NCI-H2029 (cell line): ENCODE measurements at places on chromosomes 16 and 17.

GRCh38 chr17:7716901-7717755 is at the start of gene DNAH2:
Gene DNAH2, plus strand, starts transcription at chr17:7717744. Its CDS starts 1,991 bp downstream, at chr17:7719735.
- peak; percentile 54 for DNase-seq

- DNase-seq = no peak
Measured at GRCh38 chr16:7278636-7279035, 54.0 kb upstream of the RBFOX1 start.

- DNase-seq = no peak
Measured at GRCh38 chr17:2551493-2551892, 39.8 kb upstream of the METTL16 start.

- no peak for DNase-seq
Measured at GRCh38 chr16:20854963-20855362, 45.2 kb downstream of the DCUN1D3 start.

DNA sequence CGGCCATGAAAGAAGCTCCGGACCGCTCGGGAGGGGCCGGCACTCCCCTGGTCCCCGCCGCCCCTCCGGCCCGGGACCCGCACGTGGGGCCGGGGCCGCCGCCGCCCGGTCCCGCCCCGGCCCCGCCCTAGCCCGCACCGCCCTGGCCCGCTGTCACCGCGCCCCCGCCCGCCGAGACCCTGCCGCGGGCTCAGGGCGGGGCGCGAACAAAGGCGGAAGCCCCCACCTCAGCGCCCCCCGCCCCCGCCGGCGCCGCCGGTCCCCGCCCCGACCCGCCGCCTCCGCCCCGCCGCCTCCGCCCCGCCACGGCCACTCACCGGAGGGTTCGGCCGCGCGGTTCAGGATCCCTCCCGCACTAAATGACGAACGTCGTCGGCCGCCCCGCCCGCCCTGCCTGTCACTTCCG is at the start of gene ARHGDIA:
Gene ARHGDIA, minus strand, starts transcription at position 357 of the 406 bp plus-strand sequence. CDS start 1,407 bp downstream, outside the sequence.
- DNase-seq = no peak

DNA sequence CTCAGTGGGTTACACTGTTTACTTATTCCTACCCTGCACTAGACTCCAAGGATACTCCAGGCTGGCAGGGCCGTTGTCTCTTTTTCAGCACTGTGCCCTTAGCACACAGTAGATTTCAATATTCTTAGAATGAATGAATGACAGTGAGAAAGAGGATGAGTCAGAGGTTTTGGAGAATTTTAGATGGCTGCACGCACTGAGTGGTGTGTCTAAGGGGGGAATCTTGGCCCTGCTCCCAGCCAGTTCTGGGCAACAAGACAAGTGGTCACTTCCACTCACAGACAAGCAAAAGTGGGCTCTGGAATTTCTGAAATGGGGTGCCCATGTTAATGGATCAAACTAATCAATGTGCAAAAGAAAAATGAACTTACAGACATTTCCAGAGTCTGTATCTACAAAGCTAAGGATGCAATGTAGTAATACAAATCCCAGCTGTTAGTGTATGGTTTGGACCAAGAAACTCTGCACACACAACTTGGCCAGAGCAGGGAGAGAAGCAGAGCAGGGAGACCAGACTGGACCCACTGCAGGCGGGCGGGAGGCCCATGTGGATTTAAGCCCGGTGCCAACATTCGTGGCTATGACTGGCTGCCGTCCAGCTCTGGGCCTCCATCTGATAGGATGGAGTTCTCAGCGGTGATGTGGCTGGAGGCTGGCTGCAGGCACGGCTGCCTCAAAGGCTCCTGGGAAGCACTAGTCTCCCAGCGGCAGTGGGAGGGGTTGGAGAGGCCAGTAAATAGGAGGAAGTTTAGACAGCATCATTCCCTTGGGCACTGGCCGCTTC is 95.6 kb upstream of the CDYL2 start:
- DNase-seq = peak; percentile 54

GRCh38 chr17:76599694-76600460 is 14.2 kb upstream of the ST6GALNAC2 start:
- DNase-seq = no peak

GRCh38 chr16:66676599-66676998 is 19.9 kb downstream of the CMTM4 start:
- DNase-seq = no peak

DNA sequence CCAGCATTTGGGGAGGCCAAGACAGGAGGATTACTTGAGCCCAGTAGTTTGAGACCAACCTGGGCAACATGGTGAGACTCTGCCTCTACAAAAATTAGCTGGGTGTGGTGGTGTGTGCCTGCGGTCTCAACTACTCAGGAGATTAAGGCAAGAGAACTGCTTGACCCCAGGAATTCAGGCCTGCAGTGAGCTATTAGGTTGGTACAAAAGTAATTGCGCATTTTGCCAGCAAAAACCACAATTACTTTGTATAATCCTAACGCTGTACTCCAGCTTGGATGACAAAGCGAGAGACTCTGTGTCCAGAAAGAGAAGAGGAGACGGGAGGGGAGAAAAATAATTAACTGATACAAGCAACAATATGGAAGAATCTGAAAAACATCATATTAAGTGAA is 32.7 kb downstream of the YWHAE start:
- no peak for DNase-seq

- DNase-seq = no peak
Measured at GRCh38 chr17:36195434-36196130, 976 bp downstream of the CCL3L1 start.

DNA sequence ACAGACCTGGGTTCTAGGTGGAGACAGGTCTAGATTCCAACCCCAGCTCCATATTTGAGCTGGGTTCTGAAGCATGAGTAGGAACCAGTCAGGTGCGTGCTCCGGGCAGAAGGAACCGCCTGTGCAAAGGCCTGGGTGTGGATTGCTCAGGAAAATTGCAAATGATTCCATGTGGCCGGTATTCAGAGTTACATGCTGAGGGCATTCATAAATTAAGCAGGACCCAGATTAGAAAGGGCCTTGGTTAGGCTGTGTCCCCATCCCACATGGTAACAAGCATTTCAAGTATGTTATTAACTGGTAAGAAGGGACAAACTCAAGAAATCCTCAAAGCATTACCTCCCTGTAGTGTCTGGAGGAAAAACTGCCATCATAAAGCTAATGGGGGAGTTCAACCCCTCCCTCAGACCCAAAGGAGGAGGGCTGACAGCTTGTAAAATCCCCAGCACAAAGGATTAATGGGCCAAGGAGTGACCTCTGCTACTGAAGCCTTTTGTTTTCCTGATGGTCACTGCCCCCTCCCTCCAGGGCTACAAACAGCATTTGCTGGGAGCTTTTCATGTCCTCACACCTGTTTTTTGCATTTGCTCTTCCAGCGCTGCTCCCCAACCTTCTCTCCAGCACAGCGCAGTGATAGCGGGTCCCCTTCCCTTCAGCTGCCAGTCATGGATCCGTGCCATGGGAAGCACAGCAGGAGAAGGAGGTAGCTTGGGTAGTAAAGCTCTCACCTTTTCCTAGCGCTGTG is 218.0 kb downstream of the C16orf95 start:
- no peak for DNase-seq

DNA sequence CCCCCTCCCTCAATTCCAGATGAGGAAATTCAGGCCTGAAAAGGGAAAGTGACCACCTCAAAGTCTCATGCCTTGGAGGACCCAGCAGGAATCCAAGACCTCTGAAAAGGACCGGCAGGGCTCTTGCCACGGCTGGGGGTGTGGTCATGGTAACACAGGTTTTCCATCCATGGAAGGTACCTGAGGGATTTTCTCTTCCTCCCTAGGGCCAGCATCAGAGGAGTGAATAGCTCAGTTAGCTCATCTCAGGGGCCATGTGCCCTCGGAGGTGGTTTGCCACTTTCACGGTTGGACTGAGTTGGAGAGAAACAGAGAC is 1.3 kb downstream of the CIITA start:
- no peak for DNase-seq

- peak; percentile 63 for DNase-seq
Measured at GRCh38 chr17:82153745-82154375, 55.8 kb upstream of the FASN start.

DNA sequence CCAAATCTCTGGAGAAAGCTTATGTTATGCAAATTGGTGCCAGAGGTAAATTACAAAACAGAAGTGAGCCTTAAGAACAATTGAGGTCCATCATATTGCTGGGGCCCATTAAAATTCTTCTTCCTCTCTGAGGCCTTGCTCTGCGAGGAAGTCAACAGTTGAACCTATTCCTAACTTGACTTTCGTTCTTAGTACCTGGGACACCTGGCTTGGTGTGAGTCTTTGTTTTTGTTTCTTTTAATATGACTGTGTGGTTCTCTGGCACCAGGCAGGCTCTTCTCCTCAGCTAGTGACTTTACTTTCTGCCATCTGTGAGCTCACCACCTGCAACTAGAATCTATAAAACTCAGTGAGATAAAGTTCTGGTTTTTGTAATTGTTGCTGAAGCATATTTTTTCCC is 120.4 kb downstream of the CBLN1 start:
- no peak for DNase-seq

DNA sequence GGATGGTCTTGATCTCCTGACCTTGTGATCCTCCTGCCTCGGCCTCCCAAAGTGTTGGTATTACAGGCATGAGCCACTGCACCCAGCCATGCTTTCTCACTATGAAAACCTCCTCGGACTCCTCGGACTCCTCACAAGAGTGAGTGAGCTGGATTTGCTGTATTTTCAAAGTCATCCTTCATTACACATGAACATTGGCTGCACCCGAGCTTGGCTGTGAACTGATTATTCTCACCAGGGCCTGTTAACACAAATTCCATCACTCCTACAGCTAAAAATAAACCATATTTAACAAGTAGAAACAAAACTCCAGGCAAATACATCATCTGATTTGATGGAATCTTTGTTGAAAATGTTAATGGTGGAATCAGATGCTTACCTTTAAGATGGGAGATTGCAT is 50.3 kb downstream of the PITPNC1 start:
- no peak for DNase-seq

GRCh38 chr17:74779501-74779900 is 3.4 kb upstream of the NAT9 start:
- no peak for DNase-seq

- no peak for DNase-seq
Measured at GRCh38 chr16:85919271-85920267, 20.6 kb downstream of the IRF8 start.

- no peak for DNase-seq
Measured at GRCh38 chr17:17888821-17889220, 52.0 kb upstream of the SREBF1 start.

- DNase-seq = no peak
Measured at GRCh38 chr17:55833306-55833705, 82.5 kb downstream of the PCTP start.
